NCI-H2081 treated with DMSO at 0.1 percent for 48 hours (cell line): ENCODE measurements at places on chromosomes 11 and 22.

GRCh38 chr11:48008951-48009270, 28.6 kb downstream of the PTPRJ start:
- DNase-seq, result no peak

DNA sequence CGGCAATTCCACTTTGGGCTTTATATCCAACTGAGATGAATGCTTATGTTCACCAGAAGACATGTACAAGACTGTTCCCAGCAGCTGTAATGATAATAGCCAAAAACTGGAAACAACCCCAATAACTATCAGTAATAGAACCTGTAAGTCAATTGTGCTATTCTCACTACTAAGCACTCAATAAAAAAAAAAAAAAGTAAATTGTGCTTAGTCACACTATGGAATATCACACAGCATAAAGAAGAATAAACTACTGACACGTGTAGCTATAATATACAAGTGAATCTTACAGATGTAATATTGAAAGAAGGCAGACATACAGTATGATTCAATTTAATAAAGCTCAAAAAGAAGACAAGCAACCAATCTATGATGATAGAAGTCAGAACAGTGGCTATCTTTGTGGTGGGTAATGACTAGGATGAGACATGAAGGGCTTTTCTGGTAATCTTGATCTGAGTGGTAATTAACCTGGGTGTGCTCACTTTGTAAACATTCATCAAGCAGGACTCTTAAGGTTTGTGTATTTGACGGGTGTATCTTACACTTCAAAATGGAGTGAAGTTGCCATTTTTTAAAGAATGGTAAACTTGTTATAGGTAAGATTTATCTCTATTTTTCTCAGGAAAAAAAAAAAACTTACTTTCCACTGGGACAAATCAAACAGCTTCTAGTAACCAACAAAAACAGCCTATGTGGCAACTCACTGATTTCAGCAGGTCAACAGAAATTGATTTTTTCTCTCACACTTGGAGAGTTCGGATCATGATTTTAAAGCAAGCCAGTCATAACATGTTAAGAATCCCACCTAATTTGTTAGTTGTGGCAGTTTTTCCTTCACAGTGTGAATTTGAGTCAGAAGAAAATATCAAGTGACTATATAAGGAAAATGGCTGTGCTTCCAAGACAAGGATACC, 84.2 kb downstream of the CCDC83 start:
- no peak for DNase-seq

DNA sequence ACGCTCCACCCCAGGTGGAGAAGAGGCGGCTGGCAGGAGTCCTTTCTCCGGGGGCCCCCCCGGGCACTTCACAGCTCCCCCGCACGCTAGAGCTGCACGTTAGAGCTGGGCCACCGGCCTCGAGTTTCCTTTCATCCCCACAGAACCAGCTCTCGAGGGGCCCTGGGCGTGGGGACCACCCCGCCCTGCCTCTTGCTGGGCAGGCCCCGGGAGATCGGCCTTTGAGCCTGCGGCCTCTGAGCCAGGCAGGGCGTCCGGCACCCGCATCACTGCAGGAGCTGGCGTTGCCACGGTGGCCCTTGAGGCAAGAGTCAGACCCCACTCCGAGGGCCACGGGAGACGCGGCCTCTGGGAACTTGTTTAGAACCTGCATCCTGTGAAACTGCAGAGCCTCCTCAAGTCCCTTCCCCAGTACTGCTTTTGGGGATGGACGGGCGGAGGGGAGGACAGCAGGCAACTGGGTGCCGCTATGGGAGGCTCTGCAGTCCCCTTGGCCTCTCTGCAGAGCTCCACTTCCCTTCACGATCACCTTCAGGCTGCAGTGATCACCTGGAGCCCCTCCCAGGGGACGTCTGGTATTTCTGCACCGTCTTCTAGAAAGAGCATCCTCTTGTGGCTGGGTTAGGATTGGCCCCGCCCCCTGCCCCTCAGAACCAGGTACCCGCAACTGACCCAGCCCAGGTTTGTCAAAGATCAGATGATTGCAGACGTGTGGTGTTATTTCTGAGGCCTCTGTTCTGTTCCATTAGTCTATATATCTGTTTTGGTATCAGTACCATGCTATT, 13.9 kb upstream of the GAL start:
- no peak for DNase-seq

- no peak for DNase-seq
Observed at GRCh38 chr11:61650781-61651571, 29.2 kb upstream of the DAGLA start.
